Activated gamma-delta T cell treated with Interleukin-2 at 50 U/mL for 16 hours (primary cell): ENCODE measurements at places on chromosomes 7 and 10.

GRCh38 chr7:35987016-35987415 is 166.0 kb upstream of the EEPD1 start:
- no peak for DNase-seq

- no peak for DNase-seq
Measured at GRCh38 chr7:94529516-94529915, 19.9 kb downstream of the CASD1 start.

- no peak for DNase-seq
Measured at GRCh38 chr7:95622859-95623258, 26.5 kb upstream of the PDK4 start.

DNA sequence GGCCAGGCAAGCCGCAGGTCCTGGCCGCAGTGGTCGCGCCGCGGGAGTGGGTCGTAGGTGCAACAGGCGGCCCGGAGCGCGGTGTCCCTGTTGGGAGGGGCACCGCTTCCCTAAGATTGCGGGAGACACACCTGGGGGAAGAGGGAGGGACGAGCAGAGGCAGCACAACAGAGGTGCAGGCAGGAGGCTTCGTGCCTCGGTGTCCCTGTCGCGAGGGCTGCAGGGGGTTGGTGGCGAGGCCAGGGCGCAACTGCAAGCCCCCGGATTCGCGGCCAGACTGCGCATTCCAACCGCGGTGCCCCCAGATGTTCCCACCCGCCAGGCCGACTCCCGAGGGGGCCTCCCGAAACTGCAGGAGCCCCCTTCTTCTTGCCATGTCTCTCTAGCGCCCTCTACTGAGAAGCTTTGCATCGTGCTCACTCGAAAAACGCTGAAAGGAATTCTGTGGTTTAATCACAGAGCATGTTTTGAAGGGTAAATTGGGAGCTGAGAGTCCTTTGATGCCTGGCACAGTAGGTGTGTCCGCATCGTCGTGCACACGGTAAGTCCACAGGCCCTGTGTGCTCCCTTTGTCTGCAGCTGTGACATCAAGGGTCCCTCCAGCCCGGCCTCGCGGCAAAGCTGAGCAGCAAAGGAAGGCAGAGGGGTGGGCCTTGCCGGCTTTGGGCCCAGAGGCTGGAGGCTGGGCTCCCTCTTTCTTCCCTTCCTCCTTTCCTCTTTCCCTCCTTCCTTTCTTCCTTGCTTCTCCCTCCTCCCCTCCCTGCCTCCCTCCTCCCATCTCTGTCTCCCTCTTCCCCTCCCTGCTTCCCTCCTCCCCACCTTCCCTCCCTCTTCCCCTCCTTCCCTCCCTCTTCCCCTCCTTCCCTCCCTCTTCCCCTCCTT is 6.2 kb upstream of the MBL2 start:
- no peak for DNase-seq

DNA sequence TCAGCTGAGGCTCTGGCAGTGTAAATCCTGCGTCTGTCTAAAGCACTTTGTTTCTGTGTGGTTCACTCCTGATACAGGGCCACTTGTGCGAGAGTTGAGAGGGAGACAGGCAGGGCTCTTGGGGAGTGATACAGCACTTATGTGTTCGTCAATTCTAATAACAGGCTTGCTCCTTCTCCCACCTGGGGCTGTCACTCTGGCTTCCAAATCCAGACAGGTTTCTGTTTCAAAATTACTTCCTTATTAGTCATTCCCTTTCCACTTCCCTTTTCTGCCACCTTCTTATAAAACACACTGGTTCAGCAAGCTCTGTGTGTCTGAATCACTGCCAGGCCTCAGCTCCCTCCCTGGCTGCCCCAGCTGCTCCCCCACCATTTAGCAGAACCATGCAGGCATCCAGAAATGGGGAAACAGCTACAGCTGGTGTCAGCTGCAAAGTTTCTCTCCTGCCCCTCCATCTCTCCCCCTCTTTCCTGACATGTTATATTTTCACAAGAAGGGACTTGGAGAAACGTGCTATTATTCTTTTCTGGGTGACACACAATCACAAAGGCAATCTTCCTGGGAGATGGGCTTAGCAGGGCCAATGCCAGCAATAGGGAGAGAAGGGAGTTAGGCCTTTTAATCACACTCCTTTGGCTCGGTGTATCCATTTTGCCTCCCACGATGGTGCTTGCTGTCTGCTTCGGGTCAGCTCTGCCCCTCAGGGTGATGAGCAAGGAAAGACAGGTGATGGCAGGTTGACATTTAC is 58.4 kb upstream of the ZNRF2 start:
- no peak for DNase-seq

DNA sequence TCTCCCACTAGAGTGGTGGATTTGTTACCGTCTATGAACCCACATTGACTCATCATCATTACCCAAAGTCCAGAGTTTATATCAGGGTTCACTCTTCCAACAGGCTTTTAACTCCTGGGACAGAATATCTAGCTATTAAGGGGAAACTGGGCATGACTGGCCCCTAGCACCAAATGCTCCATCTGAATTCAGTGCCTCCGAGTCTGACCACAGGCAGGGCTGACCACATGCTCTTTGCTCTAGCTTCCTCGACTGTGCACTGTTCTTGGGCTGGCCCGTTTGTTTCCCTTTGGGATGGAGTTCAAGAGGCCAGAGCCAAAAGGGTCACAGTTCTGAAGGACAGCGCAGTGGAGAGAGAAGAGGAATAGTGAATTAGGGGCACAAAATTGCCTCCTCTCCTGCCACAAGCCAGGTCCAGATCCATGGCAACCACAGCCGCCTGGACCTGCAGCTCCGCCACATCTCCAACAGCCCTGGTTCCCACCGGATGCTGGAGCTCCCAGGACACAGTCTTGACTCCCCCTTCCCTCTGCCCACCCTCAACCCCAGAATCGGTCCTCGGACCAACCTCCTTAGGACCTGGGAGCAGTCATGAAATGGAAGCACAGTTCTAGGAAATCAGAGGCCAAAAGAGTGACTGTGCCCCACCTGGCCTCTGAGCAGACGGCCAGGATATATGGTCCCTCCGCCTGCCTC is 16.2 kb downstream of the CAMK2G start:
- no peak for DNase-seq

- DNase-seq, result no peak
Measured at GRCh38 chr7:2517026-2517425, 2.5 kb upstream of the LFNG start.
